Nephron progenitor cell (in vitro differentiated cells): ENCODE measurements at places on chromosomes 6 and 20.
A peak's percentile ranks its signal among the peaks of the same experiment; 100 is the strongest.

- DNase-seq = no peak
Measured at GRCh38 chr6:105270511-105270910, 90.7 kb upstream of the POPDC3 start.

DNA sequence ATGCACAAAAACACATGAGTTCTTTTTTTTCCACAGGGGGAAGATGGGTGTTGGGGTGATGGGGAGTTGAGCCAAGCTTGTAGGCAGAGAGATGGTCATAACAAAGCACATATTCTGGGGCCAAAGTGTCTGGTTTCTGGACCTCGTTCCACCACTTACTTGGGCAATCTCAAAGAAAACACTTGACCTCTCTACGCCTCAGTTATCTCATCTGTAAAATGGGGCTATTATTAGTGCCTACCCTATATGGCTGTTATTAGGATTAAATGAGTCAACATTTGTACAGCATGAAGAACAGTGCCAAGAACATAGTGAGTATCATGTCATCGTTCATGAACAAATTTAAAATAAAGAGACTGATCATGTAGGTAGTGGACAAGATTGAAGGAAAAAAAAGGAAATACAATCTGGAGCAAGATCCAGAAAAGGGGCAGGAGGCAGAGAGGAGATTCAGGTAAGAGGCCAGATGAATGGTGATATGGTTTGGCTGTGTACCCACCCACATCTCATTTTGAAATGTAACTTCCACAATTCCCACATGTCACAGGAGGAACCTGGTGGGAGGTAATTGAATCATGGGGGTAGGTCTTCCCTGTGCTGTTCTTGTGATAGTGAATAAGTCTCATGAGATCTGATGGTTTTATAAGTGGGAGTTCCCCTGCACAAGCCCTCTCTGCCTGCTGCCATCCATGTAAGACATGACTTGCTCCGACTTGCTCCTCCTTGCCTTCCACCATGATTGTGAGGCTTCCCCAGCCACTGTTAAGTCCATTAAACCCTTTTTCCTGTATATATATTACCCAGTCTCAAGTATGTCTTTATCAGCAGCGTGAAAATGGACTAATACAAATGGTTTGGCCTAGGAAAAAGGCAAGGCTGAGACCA, 14.2 kb downstream of the EEF1E1 start:
- DNase-seq = no peak

GRCh38 chr6:100350139-100350538, 114.6 kb downstream of the SIM1 start:
- no peak for DNase-seq

- no peak for DNase-seq
Measured at GRCh38 chr20:38135651-38136420, 29.2 kb downstream of the TGM2 start.

GRCh38 chr6:39980839-39981580, 46.7 kb upstream of the MOCS1 start:
- peak; percentile 34 for DNase-seq

DNA sequence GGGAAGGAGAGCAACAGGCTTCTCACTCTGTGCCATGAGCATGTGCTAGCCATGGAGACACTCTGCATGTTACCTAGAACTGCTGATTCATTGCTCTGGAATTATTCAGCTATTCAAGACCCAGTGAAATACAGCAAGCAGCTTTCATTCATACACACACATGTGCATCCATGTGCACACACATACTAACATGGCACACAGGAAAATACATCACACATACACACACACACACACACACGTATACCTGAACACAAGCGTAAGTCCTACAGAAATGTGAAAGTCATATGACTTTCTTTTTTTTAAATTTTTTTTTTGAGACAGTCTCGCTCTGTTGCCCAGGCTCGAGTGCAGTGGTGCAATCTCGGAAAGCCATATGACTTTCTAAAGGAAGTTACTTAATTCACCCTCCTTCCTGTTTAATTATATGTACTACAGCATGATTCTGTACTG, 108.2 kb upstream of the NFATC2 start:
- DNase-seq = no peak

GRCh38 chr20:57465943-57466342, 59.0 kb downstream of the CTCFL start:
- DNase-seq = no peak

DNA sequence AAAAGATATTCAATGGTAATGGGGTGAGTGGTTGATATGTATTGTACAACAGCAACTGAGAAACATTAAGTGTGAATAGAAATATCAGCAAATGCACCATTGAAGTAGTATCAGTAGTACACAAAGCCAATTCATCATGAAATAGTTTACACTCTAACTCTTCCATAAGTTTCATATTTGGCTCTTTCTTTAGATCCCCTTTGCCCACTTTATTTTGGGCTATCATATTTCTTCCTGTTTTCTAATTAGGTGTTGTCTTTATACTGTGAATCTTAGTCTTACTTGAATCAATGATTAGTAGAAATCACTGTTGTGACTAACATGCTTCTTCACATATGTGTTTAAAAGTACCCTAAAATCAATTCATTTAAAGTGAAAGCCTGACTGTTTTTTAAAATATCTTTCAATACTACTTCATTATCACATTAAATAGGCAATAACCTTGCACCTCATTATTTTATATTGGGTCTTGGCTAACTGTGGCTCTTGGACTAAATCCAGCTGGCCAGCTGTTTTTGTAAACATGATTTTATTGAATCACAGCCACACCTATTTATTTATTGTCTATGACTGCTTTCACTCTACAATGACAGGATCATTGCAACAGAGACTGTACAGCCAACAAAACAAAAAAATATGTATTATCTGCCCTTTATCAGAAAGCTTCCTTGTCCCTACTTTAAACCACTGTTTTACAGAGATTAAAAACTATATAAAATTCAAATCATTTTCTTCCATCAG, 38.9 kb downstream of the EYS start:
- DNase-seq = no peak

- DNase-seq = no peak
Measured at GRCh38 chr20:54620611-54621010, 145.2 kb downstream of the DOK5 start.

DNA sequence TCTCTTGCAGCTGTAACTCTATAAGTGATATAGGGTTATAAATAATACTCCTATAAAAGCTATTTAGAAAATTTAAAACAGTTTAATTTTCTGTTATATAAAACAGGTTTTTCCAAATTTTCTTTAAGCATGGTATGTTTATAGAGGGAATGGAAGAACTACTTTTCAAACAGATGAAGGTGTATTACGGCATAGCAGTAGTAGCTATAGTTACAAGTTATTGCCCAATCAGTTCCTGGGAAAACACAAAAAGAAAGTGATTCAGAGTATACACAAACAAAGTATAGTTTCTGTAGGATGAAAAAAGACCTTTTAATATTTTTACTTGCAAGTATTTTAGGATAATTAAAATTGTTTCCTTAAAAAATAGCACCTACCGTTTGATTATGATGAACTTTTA, 9.8 kb downstream of the SLC17A5 start:
- DNase-seq = no peak

GRCh38 chr20:3304456-3304855, 65.5 kb upstream of the SLC4A11 start:
- no peak for DNase-seq

DNA sequence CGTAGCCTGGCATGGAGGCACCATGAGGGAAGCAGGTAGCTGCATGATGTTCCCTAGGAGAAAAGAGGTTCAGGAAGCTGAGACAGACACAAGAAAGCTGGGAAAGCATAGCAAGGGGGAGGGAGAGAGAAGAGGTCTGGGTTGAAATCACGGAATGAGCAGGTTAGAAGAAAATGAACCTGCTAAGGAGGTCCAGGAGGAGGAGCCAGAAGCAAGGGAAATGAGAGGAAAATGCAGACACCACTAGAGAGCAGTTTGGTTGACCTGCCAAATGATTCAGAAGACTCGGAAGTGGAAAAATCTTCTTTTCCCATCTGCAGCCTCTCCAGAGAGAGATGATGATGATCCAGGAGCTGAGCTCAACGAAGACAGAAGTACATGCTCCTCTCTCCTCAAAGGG, 70.9 kb downstream of the VIP start:
- DNase-seq = no peak

DNA sequence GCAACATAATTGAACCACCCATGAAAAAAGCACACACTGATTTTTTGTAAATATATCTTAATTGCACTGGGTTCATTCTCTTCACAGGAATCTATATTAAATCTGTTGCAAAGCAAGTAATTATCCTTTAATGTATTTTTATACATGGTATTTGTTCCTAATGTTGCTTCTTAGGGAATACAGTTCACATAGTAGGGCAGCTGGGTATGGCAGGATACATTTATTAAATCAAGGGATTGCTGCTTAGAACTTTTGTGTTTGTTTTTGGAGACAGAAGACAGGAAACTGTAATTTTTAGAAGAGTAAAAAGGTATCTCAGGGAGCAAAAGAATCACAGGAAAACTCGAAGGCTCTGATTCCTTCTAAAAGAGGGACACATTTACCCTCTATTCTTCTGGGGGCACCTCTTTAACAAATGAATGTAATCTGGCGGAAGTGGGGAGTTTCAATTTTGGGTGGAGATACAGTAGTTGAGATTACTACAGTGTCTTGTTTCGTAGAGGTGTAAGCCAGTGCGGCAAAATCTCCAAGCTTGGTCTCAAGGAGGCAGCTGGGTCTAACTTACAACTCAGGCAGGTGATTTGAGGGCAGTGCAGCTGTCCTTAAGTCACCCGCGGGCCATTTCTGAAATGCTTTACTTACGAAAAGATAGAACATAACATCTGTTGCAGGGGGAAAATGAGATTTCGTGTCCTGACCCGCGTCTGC, 812 bp upstream of the SMIM13 start:
- DNase-seq = no peak

GRCh38 chr6:145073811-145074210, 661.5 kb downstream of the EPM2A start:
- DNase-seq = no peak

GRCh38 chr6:148525453-148525852, 182.8 kb downstream of the SASH1 start:
- no peak for DNase-seq

GRCh38 chr20:33863440-33864323, 52.5 kb downstream of the CHMP4B start:
- no peak for DNase-seq

GRCh38 chr6:16243055-16243454, 4.7 kb downstream of the GMPR start:
- no peak for DNase-seq

DNA sequence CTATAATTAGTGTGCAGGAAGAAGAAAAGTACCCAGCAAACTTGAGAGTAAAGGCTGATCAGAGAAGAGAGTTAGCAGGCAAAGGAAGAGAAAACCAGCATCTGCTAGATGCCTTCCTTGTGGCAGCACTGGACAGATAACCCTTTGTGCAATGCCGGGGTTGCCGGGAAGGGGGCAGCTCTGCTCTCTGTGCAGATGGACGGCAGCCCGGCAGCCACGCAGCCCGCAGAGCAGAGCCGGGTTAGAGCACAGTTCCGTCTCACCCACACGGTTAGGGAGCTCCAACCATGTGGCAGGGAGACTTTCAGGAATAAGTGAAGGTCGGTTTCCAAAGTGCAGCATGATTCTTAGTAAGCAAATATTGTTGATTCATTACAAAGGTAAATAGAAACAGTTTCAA, 80.0 kb upstream of the RPS6KA2 start:
- DNase-seq = peak; percentile 64

DNA sequence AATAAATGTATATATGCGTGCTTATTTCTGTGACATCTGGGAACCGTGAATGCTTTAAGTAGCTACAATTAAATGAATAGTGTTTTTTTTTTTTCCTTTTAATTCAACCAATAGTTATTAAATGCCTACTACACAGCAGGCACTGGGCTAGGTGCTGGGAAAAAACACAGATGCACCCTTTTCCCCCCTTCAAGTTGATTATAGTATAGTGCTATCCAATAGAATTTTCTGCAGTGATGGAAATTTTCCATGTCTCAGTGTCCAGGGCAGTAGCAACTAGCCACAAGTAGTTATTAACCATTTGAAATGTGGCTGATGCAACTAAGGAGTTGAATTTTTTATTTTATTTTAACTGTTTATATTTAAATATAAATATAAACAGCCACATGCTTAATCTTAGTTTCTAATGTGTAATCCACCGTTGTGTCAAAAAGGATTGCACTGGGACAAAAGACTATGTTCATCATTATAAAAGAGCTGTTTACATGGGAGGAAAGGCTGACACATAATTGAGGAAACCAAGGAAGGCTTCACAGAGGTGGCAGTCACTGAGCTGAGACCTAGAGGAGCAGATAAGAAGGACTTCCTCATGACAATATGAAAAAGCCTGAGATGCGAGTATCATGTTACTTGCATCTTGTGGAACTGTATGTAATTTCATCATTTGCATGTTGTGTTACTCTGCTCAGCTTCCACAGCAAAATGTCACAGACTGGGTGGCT, 261.2 kb upstream of the PLCB4 start:
- DNase-seq = no peak

GRCh38 chr6:7194657-7195056, 86.9 kb downstream of the RREB1 start:
- no peak for DNase-seq
